CD4-positive, alpha-beta T cell treated with Interferon alpha-2 for 1 hour (primary cell): ENCODE measurements at places on chromosomes 1 and 21.

GRCh38 chr1:57925226-57925625 is 501.4 kb upstream of the DAB1 start:
- DNase-seq = no peak

- DNase-seq = no peak
These were observed 45.5 kb downstream of the GNG12 start for GRCh38 chr1:67787746-67788145.

- no peak for DNase-seq
These were observed 33.7 kb downstream of the FAM163A start for GRCh38 chr1:179776831-179777230.

- DNase-seq = no peak
These were observed 76.7 kb upstream of the KCNK2 start for GRCh38 chr1:215005656-215006345.

DNA sequence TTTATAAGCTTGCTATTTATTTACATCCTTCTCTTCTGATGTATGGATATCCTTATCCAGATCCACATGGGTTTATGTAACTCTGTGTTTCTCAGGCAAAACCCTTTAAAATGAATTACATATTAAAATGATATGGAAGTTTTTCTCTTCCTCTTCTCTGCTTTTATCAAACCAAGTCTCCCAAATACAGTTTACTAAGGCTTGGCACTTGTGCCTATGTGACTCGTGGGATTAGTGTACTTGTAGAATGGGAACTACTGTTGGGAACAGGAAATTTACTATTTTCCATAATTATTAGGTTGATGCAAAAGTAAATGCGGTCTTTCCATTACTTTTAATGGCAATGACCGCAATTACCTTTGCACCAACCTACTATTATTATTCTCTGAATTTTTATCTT is 14.8 kb downstream of the SIM2 start:
- no peak for DNase-seq

- no peak for DNase-seq
These were observed 597.1 kb upstream of the USP24 start for GRCh38 chr1:55812281-55812680.

DNA sequence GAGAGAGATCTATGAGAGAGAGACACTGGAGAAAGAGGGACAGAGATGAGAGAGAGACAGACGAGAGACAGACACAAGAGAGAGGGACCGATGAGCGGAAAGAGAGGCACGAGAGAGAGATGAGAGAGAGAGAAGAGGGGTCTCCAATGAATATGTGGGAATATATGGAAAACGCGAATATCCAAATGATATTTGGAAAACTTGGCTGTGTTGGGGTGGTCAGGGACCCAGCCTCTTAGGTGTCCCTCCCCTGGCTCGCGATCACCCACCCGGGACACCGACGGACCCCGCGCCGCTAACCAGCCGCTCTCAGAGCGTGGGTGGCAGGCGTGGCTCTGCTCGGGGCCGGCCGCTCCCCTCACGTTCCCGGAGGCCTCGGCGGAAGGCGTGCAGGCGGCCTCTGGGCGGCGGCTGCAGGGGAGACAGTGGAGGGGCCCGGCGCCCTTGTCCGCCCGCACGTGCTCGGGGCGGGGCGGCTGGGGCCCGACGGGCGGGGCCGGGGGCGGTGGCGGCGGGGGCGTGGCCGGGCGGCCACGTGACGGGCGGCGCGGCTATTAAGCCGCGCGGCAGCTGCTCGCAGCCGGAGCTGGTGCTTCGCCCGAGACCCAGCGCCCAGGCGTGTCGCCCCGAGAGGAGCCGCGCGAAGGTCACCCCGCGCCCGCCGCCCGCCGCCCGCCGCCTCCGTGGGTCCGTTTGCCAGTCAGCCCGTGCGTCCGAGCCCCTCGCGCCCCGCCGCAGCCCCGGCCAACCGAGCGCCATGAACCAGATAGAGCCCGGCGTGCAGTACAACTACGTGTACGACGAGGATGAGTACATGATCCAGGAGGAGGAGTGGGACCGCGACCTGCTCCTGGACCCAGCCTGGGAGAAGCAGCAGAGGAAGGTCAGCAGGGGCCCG is at the start of gene ACTN2:
Gene ACTN2 (plus strand): TSS at position 583 of the 898 bp plus-strand sequence. CDS start 175 bp downstream, at position 758.
- DNase-seq = peak; percentile 44

GRCh38 chr1:174039027-174039426 is 16.9 kb upstream of the RC3H1 start:
- DNase-seq = no peak

GRCh38 chr21:38504066-38504465 is 5.8 kb upstream of the ERG start:
- no peak for DNase-seq

DNA sequence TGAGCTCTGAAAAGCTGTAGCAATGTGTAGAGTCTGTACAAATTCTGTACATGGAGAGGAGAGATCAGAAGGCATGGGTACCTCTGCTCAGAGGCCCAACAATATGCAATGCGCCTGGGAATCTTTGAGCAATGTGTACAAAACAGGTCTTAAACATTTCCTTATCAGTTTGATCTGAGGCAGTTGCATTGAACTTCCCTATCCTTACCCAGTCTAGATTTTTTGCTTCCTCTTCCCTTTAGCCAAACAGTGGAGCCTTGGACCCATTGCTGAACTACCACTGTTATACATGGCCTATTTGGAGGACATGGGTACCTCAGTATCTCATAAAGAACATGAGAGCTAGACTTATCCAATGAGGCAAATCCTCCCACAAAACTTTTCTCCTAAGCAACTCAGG is 12.6 kb upstream of the MNDA start:
- no peak for DNase-seq

DNA sequence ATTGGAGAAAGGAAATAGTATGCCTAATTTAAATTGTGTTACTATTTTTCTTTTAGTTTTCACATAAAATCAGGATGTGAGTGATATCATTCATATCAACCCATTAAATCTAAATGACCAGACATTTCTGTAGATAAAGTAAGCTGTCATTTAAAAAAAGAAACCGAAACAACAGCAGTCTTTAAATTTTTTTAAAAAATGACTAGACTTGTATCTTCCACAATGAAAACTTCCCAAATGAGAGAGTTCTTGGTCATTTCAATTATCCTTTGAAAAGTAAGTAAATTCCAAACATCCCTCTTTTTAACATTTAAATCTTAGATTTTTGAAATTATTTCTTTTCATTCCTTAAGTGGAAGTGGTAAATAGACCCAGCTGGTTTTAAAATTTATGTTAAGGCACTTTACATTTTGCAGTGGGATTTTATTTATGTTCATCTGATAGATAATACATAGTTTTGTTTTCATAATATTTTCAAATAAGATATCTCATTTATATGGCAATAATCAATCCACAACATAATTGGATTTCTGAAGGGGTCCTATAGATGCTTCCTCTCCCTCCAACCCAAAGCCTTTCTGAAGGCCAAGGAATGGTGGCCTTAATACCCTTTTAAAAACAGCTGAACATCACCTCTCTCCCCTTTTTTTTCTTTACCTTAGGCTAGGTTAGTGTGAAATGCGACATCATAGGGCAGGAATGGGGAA is 3.1 kb downstream of the FOXD3 start:
- DNase-seq = no peak

DNA sequence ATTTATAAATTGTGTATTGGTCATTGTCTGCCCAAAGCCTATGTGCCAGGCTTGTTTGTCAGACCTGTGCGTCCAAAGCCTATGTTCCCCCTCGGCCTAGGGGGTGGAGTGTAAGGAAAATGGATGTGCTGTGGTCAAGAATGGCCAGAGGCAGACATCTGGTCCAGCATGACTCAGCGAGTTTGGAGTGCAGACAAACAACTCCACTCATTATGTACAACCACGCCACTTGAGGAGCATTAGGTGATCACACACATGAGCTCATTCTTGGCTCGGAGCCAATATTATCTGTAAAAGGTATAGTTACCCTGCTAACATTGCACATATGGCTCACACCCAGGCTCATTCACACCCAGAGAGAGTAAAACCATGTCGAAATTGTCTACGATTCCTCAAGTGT is 1047.6 kb upstream of the ADGRL4 start:
- no peak for DNase-seq

GRCh38 chr1:185739967-185740366 is 5.8 kb downstream of the HMCN1 start:
- no peak for DNase-seq

DNA sequence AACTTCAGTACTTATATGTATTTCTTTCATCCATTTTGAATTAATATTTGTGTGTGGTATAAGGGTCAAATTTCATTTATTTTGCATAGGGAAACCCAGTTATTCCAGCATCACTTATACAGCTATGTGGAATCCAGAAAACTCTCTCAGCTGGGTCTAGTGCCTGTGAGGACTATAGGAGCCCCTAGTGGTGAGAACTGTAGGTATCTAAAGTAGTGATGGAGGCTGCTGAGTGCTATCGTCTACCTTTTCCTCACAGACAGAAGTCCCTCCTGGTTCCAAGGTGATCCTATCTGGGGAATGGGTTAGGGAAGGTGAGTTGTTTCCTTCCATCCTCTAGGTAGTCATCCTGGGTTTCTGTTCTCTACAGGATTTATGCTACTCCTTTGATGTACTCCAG is 352.0 kb upstream of the C1orf87 start:
- no peak for DNase-seq

DNA sequence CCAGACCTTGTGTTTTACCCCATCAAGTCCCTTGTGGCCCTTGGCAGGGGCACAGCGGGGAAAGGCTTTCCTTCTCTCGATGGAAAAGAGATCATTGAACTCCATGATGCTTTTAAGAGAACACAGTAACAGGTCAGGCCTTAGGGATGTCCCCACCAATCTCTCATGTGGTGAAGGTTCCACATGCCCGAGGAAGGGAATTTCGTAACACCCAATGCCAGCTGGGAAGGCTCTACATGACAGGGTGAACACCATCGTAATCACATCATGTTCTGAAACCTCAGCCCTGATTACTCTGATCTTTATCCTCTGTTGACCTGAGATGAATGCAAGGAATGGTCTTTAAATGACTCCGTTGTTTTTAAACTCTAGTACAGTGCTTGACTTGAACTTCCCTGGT is 105.5 kb upstream of the SPAG17 start:
- DNase-seq = no peak

GRCh38 chr1:39214998-39215873 is 10.7 kb downstream of the MACF1 start:
- DNase-seq = peak; percentile 68

DNA sequence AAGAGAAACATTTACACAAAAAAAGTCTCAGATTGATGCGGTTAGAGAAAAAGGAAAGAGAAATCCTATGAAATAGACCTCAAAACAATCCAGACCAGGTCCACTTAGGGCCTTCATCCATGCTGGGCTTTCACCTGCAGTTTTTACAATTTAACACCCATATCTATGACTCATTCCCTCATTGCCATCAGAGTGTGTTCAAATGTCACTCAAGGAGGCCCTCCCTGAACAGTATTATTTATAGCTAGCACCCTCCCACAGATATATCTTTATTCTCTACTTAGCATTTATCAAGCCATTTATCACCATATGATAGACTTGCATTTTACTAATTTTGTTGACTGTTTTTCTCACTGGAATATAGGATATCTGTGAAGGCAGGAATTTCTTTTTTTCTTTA is 824 bp upstream of the KRTAP21-3 start:
- no peak for DNase-seq

DNA sequence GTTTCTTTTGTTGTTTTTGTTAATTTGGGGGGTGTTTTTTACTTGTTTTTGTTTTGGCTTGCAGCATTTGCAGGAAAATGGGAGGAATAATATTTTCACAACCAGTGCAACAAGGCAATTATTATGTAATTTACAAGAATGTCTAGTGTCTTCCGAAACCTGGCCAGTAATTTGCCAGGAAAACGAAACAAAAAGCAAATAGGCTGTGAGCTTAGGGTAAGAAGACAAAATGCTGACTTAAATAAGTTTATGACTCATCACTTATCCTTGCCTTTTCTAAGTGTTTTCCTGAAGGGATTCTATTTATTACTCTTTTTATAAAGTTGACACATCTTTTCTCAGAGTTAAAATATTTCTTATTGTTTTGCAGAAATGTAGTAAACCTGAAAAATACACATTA is 49.8 kb downstream of the KCNT2 start:
- DNase-seq = no peak

DNA sequence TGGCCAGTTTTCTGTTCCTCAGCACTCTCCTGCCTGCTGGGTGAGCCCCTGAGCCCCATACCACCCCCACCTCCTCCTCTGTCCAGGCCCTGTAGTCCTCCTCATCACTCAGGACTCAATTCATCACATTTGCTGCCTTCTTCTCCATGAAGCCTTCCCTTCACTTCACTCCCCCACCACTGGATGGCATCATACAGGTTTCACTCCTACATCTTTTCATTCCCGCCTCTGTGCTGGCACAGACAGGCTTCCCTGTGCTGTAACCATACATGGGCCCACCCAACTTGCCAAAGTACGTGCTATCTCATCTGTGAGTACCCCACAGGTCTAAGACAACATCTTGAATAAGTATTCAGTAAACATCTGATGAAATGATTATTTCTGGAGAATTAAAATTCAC is 56.9 kb downstream of the SLC45A1 start:
- DNase-seq = no peak

DNA sequence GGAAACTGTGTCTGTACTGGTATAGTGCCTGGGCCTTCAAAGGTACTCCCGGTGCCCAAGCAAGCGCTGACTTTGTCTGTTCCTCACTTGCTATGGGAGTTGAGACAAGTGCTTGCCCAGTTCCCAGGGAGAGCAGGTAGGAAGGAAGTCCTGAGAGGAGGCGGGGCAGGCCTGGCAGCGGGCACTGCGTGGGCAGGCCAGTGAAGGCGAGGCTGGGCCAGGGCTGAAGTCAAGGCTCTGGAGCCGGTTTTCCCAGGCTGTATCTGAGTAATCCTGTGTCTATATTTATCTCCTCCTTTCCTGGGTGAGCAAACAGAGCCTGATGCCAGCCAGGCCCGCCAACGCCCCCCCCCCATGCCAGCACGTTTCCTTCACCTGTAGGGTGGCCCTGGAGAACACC is 15.9 kb upstream of the EDN2 start:
- no peak for DNase-seq

DNA sequence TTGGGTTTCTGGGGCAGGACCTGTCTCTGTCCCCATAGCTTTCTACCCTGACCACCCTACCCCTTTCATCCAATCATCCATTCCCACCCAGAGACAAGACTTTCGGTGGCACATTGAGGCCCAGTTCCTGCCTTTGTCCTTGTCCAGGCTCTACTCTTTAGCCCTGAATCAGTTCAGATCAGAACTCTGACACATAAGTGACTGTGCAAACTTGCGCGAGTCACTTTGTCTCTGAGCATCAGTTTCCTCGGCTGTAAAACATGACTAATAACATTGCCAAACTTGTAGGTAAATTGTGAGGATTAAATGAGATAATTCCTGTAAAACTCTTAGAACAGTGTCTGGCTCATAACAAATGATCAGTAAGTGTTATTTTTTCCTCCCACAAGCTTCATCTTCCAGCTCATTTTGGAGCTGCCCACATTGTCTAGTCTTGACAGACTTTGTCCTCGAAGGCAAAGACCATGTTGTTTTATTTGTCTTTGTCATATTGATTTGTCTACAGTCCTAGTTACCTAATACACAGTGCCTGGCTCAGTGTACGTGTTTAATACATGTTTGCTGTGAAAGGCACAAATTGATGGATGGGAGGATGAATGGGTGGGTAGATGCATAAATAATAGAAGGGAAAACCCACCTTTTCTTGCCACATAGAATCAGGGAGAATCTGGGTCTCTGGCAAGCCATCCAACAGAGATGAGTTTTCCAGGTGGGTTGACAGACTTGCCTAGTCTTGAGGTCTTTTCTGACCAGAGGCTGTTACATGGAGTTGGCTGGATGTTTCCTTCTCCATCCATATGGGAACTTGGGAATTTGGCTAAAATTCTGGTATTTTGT is 262.9 kb downstream of the OMA1 start:
- no peak for DNase-seq

- DNase-seq = no peak
These were observed 45.7 kb upstream of the DEPDC1 start for GRCh38 chr1:68542586-68542985.
